ENCODE measurements at places on chromosomes 2 and 18.

DNA sequence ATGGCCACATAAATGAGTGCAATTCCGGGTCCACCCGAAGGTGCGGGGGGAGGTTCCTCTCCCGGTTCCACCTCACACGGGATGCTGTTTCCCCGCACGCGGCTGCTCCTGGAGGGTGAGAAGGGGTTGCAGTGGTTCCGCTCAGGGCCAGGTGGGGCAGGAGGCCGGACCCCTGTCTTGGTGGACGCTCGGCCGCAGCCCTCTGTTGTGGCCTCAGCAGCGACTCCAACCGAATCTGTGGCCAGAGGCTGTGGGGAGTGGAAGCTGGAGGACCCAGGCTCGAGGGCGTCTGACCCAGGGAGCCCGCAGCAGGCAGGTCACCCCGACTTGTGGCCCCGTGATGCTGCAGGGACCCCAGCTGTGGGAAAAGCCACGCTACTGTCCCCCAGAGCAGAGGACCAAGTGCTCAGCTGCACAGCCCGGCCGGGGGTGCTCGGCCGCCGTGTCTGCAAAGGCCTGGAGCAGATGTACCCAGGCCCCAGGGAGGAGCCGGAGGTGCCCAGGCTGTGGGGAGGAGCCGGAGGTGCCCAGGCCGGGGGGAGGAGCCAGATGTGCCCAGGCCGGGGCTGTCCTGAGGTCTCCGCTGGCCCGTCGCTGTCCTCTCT, 83.9 kb downstream of the RTP5 start:
- no peak for DNase-seq

- DNase-seq, result no peak
Observed at GRCh38 chr18:53224128-53224778, 884.3 kb downstream of the DCC start.

DNA sequence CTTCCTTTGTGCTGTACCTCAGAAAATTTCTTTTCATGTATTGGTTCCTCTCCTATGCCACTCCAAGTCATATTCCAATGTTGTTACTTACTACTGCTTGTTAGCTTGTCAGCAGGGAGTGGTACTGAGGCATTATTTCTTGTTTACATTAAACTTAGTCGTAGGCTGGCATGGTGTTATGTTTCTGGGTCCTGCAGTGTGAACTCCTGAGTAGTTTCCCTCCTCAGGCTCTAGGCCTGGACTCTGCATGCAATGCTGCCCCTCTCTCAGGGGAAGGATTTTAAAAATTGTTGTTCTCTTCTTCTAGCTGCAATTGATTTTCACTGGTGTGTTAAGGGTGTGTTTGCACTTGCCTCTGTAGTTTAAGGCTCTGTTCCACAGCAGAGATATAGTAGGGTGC, 671.6 kb downstream of the PLCL1 start:
- no peak for DNase-seq

DNA sequence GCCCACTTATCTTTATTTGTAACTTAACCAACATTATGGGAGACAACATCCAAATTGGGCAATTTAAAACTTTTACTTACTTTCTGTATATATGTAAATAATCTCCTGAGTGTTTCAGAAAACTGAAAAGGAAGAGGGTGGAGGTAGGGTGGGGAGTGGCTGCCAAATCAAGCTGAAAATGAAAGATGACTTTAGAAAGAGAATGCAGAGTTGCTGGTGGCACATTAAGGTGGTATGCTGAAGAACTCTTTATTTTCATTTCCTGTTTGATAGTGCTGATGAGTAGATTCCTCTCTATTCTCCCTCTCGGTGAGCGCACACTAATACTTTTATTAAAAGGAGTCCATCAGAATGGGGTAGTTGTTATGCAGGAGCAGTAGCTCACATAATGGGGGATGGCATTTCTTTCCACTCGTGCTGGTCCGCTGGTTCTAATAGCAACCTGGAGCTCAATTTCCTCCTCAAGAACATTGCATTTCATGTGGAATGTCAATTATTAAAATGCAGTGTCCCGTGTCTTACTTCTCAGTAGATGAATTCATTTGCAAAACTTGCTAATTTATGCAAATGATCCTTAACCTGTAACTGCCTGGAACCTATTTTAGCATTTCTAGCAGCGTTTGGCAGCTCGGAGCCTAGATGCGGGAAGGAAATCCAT, 466.9 kb upstream of the HNRNPA3 start:
- no peak for DNase-seq

DNA sequence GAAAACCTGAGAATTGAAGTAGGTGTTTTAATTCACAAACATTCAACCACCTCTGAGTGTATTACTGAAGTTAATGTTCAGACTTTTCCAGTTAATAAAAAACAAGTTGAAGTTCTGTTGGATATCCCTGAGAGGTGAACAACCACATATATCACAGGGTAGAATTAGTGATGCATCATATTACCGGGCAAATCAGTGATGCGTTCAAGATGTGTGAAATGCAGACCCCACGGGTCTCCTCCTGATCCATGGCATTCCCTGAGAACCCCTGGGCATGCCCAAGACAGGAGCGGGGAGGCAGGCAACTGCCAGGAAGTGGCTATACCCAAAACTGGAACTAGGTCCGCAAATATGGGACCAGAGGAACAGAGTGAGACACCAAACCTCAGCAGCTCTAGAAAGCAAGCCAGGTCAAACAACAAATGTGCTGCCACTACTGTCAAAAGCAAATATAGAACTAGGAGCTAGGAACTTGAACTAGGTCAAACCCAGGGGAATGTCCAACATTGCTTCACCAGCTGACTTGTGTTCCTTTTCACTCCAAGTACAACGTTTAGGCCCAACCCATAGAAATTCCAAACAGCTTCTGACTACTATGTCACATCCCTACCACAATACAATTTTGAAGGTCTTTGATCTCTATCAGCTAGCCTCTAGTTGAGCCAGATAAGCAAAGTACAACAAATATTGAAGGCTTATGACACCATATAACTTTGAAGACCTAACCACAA, 20.2 kb downstream of the PSTPIP2 start:
- DNase-seq, result no peak

GRCh38 chr2:36013064-36013463, 342.5 kb upstream of the CRIM1 start:
- no peak for DNase-seq

DNA sequence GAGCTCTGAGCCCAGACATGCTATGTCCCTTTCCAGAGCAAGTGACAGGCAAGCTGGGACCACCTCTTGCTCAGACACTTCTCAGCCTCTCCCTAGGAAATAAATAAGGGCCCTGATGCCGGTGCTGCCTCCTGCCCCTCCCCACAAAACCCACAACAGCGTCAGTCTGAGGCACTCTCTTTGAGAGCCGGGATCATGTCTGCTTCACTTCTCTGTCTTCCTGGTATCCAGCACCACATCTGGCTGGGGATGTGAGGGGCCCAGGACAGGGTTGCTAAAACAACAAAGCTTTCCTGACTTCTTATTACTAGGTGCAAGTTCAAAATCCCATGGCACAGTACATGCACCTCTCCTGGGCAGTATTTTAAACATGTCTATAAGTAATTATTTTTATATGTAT, 103.9 kb upstream of the GLI2 start:
- no peak for DNase-seq

DNA sequence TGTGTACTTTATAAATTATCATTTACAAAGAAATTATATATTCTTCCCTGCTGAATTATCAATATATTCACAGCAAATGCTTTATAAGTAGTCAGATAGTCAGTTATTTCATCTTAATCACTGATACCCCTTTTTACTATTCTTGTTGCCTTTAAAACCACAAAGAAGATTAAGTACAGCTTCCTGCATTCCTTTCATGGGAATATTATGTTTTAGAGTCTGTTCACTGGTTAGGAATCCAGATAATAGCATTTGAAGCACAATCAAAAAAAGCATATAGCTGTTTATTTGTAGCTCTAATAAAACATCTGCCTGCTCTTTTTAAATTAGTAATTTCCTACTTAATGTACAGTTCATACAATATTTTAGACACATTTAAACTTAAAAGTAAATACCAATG, 508.9 kb downstream of the FBXO15 start:
- peak; percentile 43 for DNase-seq

GRCh38 chr2:218567797-218568189, 358 bp downstream of the USP37 start:
- no peak for DNase-seq

- no peak for DNase-seq
Observed at GRCh38 chr2:235343156-235343774, 150.6 kb upstream of the AGAP1 start.

GRCh38 chr2:163157411-163157810, 318.8 kb upstream of the KCNH7 start:
- DNase-seq, result no peak

DNA sequence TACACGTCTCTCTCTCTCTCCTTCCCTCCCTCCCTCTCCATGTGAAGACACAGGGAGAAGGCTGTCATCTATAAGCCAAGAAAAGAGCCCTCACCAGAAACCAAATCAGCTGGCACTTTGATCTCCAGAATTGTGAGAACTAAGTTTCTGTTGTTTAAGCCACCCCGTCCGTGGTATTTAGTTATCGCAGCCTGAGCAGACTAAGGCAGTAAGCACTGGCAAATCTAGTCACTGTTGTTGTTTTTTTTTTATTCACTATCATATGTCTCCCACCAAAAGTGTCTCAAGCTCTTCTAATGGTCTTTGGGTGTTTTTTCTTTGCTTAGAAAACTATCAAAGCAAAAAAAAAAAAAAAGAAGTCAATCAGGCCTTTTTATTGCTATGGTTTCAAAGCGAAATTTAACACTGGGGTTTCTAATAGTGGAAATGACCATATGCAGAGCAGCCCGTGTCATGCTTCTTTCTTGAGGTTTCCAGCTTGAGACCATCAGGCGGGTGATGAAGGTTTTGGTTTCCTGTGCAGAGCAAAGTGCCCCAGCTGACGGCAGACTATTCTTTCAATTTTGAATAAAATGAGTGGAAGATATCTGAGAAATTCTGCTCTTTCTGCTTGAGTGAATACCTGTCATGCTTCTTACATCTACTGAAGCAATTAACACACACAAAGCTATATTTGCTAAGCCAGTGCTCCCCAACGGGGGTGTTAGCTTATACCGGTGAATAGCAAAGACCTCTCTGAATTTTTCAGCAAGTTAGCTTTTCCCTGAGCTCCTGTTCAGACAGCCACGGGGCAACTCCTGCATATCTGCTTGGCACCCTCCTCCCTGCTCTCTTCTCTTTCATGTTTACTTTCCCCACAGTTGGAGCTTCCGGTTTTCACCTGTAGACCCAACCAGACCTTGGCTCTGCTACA, 394.1 kb upstream of the ATP5MC3 start:
- no peak for DNase-seq

DNA sequence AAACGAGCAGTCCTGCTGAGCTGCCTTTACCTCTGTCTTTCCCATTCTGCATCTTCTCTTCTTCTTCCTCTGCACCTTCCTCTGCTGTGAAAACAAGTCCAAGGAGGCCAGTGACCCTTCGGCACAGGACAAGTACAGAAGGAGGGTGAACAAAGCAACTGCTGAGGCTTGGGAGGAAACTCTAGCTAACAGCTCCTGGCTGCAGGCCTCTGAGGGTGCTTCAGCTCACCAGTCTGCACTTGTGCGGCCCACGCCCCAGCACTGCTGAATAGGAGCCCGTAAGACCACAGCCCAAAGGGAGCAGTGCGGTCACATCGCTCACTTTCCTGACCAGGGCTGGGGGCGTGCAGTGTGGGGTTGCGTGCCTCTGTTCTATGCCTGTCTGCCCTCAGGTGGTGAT, 42.1 kb upstream of the DNMT3A start:
- no peak for DNase-seq

GRCh38 chr2:178514664-178515063, 34.4 kb downstream of the PLEKHA3 start:
- peak; percentile 69 for DNase-seq

DNA sequence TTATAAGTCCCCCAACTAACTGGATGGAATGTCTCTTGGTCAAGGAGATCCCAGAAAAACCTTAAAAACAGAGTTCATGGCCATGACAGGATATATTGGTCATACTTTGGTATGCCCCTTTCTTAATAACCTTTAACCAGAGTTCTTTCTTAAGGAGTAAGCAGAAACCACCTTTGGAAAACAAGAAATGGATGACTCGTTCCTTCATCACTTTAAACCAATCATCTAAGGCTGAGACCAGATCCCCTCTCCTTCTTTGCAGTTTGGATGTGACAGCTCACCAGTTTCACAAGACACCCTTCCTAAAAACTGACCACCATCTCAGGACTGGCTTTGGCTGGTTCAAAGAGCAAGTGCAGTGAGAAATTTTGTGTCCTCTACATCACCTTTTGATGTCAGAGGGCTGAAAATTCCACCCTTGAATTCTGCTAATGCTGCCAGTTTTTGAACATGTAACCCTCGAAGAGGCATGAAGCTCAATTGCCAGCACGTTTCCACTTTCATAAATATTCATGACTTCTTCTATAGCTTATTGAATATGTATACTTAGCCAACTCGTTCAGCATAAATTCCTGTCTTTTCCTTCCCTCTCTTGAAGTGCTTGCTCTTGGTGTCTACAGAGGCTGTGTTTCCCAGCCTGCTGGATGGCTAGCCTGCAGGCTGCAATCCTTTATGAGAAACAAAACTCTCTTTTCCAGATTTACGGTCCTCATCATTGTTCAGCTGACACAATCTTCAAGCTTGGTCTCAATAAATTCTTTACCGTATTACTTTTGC, 1323.5 kb upstream of the TMEFF2 start:
- peak; percentile 32 for DNase-seq

- DNase-seq, result no peak
Observed at GRCh38 chr2:216064014-216064630, 17.5 kb downstream of the PECR start.

DNA sequence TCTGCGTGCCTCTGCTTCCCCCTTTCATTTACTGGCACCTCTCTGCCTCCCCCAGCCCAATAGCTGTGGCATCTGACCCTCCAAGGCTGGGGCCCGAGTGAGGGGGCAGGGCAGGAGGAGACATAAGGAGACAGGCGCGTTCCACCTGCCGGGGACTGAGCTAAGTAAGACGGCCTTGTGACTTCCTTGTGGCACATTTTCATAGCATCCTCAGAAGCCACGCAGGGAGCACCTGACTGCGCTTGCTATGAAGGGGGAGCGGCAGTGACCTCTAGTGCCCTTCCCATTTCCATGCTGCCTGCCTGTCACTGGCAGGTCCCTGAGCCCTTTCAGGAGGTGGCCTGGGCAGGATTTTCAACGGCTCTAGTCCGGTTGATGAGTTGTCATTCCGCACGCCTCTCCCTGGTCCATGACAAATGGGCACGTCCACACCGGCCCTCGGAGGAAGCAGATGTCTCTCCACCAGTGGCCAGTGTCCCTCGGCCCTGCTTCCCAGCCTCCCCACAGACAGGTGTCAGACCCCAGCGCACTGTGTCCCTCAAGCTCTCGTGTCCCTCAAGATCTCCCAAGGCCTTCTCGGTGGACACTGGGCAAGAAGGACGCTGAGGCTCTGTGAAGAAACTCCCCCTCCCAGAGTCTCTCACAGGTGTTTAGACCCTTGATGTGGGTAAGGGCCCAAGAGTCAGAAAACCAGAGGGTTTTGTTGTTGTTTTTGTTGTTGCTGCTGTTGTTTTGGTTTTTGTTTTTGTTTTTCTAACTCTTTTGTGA, 42.7 kb downstream of the CYP26B1 start:
- no peak for DNase-seq

- peak; percentile 76 for DNase-seq
Observed at GRCh38 chr2:37623971-37624900, 47.2 kb downstream of the CDC42EP3 start.

GRCh38 chr2:178498137-178498536, 17.9 kb downstream of the PLEKHA3 start:
- no peak for DNase-seq

GRCh38 chr2:73856214-73856613, 27.5 kb downstream of the STAMBP start:
- no peak for DNase-seq

GRCh38 chr18:77054288-77054605, 78.3 kb downstream of the MBP start:
- no peak for DNase-seq

GRCh38 chr2:178419123-178419522, 31.9 kb downstream of the PRKRA start:
- peak; percentile 13 for DNase-seq
